ENCODE measurements at places on chromosomes 12 and 14.

GRCh38 chr14:22088614-22089342, 415.2 kb upstream of the OR4E1 start:
- DNase-seq, result no peak

GRCh38 chr12:2160043-2160442, 107.3 kb downstream of the CACNA1C start:
- DNase-seq, result no peak

- no peak for DNase-seq
Observed at GRCh38 chr14:96368534-96368933, 5.2 kb downstream of the GSKIP start.

- DNase-seq, result no peak
Observed at GRCh38 chr12:100427078-100427477, 46.6 kb upstream of the NR1H4 start.

DNA sequence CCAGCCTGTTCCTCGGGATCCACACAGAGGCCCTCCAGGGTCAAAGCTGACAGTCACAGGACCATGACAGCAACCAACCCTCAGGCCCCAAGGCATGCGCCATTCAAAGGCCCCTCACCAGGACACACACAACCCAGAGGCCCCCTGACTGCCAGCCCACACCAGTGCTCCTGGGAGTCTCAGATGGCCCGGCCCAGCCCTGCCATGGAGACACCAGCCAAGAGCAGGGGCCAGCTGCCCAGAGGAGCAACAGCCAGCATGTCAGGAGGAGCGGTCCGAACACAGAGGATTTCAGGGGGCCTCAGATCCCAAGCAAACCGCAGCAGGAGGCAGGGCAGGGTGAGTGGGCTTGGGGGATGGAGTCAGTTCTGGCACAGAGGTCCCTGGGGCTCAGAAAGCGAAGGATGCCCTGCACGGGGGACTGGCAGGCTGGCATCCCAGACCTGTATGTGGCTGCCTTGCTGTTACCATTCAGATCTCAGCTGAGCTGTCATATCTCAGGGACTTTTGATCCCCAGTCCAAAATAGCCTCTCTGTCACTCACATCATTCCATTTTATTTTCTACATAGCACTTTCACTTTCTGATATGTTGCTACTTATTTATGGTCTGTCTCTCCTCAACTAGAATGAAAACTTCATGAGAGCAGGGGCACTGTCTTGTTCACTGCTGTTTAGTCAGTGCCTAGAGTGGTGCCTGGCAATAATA, 4.8 kb downstream of the TMEM229B start:
- DNase-seq, result no peak

GRCh38 chr12:71158361-71158882, 623 bp upstream of the TSPAN8 start:
- DNase-seq, result no peak

DNA sequence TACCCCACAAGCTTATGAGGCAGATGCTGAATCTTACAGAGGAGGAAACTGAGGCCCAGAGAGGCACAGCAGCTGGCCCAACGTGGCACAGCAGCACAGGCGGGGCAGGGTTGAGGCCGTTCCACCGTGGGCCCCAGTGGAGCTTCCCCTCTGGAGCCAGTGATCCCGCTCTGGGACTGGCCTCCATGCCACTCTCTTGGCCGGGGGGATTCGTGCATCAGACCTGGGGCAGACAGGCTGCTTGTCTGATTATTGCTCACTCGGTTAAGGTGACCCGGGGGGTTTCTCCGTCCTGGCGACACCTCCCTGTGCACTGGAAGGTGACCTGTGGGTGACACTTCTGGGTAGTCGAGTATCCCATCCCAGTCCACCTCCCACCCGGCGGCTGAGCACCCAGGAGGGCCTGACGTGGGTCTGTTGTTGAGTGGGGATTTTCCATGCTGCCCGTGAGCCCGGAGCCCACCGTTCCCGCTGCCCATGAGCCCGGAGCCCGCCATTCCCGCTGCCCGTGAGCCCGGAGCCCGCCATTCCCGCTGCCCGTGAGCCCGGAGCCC, 27.8 kb downstream of the NOC4L start:
- no peak for DNase-seq

DNA sequence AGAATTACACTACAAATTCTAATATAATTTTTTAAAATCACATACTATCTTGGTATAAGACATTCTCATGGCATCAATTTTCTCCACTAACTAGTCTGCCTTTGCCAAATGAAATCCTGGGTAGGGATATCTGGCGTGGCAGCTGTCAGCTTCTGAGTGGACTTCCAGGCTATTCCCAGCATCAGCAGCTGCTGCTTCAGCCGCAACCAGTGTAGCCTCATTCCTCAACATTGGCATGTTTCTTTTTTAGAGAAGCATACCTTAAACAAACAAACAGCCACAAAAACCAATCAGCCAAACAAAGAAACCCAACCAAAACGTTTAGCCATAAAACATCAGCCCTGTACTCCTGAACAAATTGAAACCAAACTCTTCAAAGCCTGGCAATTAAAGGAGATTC, 235.8 kb downstream of the SSPN start:
- no peak for DNase-seq

DNA sequence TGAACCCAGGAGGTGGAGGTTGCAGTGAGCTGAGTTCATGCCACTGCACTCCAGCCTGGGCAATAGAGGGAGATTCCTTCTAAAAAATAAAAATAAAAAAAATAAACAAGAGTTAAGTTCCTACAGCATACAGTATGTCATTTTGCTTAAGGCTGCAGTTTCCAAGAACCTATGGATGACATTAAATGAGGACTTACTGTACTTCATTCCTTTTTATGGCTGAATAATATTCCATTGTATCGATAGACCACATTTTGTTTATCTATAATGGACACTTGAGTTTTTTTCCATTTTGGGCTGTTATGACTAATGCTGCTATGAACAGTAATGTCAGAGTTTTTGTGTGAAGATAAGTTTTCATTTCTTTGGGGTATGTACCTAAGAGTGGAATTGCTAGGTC, 17.4 kb downstream of the RASAL1 start:
- no peak for DNase-seq

GRCh38 chr14:60171690-60172089, 6.5 kb upstream of the DHRS7 start:
- no peak for DNase-seq

- DNase-seq, result no peak
Observed at GRCh38 chr12:45986641-45987339, 3.6 kb downstream of the SCAF11 start.

DNA sequence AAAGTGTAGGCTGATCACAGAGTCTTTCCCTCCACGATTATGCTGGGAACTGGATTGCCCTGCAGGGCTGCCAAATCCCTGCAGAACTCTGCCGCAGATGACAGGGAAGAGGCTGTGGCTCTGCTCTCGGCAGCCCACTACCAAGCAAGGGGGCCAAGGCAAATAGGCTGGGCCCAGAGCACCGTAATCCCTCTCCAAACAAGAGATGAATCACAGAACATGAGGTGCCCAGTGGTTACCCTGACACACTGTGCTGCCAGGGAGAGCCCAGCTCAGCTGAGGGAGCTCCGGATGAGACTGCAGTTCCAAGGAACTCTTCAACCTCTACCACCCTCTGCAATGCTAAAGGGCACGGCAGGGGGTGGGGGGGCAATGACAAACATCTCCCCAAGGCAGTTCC, 33.9 kb downstream of the STON2 start:
- no peak for DNase-seq

DNA sequence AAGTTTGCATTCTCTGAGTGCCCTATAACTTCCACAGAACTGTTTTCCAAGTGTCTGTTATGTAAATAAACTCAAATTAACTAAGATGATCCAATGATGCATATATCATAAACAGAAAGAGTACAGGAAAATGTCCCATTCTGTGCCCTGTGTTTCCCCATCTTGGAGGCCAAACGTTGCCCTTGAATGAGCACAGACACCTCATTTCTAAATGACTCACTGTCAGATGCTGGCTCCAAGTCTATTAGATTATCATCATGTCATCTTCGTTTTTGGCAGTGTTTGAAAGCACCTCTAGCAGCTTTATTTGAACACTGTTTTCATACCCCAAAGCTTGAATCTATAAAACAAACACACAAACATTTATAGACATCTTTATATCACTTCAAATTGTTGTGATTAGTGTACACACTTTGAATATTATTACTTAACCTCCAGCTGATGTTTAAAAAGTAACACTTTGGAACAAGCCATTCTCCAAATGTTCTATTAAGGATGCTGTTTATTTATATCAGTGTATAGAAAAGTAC, 424.2 kb downstream of the NOVA1 start:
- no peak for DNase-seq

DNA sequence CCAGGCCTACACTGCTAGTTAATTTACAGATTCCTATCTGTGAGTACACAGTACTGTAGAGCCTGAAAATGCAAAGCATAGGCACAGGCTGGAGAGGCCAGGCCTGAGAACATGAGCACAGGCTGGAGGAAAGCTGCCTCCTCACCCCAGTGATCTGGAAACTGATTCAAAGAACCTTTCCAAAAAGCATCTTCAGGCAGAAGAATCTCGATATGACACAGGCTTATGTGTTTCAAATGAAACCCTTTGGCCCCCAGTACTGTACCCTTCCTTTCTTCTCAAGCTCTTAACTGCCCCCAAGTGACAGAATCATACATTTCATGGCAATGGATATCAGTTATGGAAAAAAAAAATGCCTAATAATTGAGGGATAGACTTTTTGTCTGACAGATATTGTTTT, 122.0 kb downstream of the KCNC2 start:
- DNase-seq, result no peak

- no peak for DNase-seq
Observed at GRCh38 chr12:52615912-52616311, 2.4 kb downstream of the KRT73 start.

DNA sequence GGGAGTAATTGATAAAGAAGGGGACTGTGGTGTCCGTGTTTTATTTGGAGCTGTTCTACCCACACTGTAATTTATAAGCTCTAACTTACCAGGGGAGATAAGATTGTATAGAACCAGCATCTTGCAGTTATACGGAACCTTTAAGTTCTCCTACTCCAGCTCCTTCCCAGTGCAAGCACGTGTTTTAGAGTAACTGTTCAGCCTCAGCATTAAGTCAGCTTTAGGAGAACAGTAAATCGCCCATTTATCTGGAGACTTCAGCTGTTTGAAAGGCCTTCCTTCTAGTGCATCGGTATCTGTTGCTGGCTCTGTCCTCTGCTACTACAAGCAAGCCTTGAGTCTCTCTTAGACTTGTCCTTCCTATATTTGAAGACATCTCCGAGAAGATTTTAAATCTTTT, 95.6 kb downstream of the ETV6 start:
- DNase-seq, result no peak

DNA sequence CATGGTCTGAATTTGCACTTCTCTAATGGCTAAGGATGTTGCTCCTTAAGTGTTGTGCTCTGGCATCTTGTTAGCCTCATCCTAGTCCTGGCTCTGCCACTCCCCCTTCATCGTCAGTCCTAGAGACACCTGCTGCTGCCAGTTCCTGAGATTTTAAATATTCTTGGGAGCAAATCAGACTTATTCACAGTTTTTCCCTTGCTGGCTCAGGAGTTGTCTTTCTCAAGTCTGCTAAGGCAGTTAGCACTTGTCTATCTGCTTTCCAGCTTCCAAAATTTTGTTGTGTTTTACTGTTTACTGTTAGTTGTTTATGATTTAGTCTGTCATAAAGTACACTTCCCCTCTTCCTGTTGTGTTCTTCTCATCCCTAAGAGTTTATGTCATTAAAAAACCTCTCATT, 201.0 kb downstream of the KIF26A start:
- DNase-seq, result no peak

GRCh38 chr12:65634626-65635331, 189.5 kb upstream of the HMGA2 start:
- no peak for DNase-seq

GRCh38 chr12:13851828-13852227, 129.6 kb downstream of the GRIN2B start:
- DNase-seq, result no peak

- DNase-seq, result no peak
Observed at GRCh38 chr14:105519946-105520698, 6.3 kb upstream of the TMEM121 start.

DNA sequence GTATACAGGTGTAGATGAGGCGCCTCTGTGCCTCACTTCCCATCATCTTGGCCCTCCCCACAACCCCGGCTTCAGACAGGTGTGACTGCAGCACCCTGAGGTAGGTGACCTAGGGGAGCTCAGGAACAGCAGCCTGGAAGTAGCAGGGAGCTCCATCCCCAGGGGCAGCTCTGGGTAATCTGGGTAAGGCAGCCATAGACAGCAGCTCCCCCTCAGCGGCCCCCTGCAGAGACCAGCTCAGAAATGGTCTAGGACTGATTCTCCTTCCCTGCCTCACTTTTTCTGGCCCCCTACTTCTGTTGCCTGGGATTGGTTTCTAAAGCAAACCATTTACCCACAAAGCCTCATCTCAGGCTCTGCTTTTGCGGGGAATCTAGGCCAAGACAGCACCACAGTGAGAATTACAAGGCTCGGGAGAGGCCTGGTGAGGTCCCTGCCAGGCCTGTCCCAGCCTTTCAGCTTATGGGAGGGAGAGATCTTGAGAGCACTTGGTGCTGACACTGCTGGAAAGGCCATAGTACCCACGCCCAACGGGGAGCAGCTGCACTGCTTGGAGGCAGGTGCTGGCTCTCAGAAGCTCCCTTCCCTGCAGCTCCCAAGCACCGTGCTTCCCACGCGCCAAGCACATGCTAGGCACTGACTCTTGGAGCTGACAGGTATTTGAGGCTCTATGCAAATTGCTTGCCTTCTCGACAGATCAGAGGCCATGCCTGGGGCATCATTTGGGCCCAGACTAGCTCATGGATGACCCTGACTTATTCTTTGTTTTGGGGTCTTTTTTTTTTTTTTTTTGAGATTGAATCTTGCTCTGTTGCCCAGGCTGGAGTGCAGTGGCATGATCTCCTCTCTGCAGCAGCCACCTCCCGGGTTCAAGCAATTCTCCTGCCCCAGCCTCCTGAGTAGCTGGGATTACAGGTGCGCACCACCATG, 45.1 kb upstream of the TRAF3 start:
- DNase-seq, result no peak

DNA sequence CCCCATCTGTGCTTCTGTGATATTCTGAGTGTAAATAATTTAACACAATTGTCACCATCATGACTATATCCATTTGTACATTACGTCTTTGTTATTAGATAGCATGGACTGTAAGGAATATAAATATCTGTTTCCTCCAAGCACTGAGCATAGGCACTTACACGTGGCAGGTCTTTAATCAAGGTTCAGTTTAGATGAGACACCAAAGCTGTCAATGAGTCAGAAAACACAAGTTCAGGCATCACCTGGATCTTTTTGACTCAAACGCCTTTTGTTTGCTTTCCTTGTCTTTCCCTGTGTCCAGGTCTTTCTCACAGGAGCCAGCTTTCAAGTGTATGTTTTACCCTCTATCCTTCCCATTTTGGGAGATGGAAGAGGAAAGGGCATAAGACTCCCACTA, 163.2 kb upstream of the CCDC198 start:
- no peak for DNase-seq

GRCh38 chr12:27462851-27463250, 16.3 kb downstream of the SMCO2 start:
- DNase-seq, result no peak

- no peak for DNase-seq
Observed at GRCh38 chr14:21108791-21109190, 7.9 kb downstream of the TMEM253 start.

All from gastrocnemius medialis (tissue), 4 donors.